ENCODE measurements at places on chromosomes 1 and 21. TPM values are rescaled to one million over a fixed set of nuclear protein-coding genes. Genes with fewer than 3 reads are reported as not detected.

The IGSF5 gene
- total RNA-seq = not detected

DNA sequence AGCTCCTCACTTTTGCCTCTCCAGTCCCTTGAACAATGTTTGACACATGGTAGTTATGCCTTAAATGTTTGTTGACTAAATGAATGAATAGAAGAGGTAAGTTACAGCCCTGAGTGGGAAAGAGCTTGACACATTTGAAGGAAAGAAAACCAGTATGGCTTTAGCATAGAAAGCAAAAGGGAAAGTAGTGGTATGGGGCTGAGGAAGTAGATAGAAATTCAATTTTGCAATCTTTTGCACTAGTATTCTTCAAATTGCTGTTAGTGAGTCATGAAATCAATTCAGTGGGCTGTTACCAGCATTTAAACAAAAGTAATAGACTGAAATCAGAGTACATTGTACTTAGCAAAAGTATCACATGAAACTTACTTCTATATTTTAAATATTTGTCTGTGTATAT lies 21.1 kb downstream of the PLA2G4A start:
- DNase-seq = no peak

DNA sequence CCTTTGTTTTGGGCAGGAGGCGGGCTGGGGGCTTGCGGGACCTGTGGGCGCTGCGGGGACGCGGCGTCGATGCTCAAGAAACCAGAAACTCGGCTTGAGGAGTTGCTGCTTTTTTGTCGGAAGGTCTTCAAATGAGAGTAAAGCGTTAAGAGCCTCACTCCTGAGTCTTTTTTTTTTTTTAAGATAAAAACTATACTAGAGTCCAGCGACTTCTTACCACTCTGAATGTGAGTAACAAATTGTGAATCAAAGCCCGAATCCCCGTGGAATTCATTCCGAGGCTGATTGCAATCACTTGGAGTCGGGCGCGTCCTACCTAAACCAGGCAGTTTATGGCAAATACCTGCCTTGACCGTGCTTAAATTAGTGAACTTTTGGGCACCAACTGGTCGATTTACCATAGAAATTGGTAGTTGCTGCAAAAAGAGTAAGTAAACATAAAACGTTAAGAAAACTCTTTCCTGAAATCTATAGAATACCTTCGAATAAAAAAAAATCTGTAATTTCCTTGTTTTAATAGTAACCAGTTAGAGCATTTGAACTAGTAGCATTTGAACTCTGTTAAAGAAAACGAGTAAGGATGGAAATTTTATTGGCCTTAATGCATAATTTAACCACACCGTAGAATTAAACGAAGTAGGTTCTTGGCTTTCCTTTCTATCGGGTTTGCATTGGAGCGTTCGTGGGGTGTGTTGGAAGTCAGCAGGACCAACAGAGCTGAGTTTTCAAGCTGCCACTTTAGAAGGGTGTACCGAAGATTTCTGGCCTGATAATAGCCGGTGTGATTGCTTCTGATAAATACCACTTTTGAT lies 769 bp downstream of the GPSM2 start:
- DNase-seq = no peak

- DNase-seq = no peak
These were observed at the start of gene SYPL2 for GRCh38 chr1:109466452-109467300. TSS of gene SYPL2 (plus strand) at chr1:109466546. CDS start at chr1:109466844, 298 bp downstream.

DNA sequence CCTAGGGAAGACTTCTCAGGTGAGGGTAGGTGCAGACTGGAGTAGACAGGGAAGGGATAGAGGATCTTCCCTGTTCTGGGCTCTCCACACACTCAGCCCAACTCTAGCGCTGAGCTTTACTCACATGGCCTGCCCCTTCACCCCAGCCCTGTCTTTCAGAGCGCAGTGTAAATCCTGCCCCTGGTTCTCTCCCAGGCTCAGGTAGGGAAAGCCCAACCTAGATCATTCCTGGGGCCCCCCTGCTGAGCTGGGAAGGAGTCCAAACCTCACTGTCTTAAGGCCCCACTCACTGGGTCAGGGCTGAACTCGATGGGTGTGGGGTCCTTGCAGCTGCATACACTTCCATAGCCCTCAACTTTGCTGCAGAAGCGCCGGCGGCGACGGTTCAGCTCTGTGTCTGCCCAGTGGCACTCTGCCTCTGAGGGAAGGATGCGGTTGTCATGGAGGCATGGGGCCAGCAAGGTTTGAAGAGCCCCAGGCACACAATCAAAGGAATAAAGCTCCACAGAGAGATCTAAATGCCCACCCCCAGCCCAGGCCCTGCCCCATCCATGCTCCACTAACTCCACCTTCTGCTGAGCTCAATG lies 4.2 kb downstream of the POMGNT1 start:
- DNase-seq = no peak

DNA sequence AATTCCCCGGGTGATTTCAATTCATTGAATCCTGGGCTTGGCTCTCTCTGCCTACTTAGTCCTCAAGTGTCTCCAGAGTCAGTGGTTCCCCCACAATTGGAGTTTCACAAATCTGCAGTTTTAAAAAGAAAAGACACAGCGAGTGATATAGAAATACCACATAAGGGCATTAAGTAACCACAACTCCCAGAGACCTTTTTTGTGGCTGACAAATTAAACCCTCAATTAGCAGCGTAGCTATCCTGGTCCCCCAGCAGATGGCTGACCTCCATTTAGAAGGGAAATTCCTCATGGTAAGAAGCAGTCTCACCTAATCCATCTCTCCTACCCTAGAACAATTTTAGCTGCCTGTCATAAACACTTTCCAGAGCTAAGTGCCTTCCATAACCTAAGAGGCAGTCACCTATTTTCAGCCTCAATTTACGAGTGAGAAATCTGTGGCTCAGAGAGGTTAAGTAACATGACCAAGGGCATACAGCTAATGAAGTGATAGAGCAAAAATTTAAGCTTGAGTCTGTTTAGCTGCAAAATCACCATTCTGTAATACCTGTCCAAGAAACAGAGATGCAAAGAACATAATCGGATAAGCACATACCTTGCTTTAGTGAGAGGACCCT lies 56.0 kb upstream of the NBPF3 start:
- no peak for DNase-seq

DNA sequence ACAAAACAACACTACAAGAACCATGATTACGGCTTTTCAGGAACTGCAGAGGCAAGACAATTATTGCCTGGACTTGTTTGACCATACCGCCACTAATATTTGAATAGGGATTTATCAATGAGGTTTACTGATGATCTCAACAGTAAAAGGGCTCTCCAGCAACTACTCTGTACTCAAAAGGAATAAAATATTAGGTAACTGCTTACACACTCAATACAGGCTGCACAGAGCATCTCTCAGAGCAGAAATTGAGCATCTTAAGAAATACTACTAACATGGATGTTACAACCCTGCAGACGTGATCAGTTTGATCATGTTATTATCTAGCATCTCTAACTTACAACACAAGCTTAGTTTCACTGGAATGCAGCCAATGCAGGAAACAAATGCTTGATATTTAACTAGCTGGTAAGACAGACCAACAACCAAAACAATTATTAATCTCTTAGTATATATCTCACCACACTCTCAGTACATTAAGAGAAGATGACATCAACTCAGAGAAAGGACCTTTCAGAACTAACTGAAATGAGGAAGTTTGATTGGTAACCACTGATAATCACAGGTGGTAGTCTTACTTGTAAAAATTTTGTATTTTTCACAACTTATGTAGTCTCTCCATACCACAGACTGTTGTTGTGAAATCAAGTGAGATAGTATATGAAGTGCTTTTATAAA lies 52.2 kb downstream of the PUM1 start:
- DNase-seq = no peak

- no peak for DNase-seq
These were observed 135.8 kb downstream of the MAP3K21 start for GRCh38 chr1:233463333-233463732.

The AMIGO1 gene
- total RNA-seq = 2.8 TPM

DNA sequence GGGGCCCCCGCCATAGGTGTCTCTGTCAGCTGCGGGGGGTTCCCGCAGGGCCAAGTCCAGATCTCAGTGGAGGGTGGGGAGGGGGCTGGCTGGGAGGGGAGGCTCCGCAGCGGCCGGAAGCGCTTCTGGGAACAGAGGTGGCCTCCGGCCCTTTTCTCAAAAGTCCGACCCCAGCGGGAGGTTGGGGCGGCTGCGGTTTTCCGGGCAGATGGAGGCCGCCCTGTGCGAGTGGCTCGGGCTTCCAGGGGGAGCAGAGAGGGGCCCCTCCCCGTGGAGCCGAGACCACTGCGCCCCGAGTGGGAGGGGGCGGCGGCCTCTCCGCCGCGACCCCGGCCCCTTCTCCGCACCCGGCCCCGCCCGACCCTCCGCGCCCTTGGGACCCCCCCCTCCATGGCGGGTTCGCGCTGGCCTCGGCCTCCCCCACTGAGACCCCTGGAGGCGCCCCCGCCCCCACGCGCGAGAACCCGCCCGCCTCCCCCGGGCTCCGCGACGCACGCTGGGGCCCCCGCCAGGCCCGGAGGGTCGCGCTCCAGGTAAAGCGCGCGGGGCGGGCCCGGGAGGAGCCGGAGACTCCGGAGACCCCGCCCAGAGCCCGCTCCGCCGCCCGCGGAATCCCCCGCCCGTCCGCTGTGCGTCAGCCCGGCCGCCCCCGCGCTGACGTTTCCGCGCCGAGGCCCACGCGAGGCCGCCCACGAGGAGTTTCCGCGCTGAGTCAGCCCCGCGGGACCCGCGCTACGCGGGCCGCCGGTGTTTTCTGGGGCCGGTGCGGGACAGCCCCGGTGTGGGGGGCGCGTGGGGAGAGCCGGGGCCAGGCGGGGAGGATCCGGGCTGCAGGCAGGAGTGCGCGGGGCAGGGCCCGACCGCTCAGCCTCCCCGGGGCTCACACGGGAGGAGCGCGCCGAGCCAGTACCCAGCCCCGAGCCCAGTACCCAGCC lies 5.2 kb downstream of the TNFRSF18 start:
- DNase-seq = no peak

GRCh38 chr1:11918799-11919519 lies 7.3 kb downstream of the KIAA2013 start:
- no peak for DNase-seq

DNA sequence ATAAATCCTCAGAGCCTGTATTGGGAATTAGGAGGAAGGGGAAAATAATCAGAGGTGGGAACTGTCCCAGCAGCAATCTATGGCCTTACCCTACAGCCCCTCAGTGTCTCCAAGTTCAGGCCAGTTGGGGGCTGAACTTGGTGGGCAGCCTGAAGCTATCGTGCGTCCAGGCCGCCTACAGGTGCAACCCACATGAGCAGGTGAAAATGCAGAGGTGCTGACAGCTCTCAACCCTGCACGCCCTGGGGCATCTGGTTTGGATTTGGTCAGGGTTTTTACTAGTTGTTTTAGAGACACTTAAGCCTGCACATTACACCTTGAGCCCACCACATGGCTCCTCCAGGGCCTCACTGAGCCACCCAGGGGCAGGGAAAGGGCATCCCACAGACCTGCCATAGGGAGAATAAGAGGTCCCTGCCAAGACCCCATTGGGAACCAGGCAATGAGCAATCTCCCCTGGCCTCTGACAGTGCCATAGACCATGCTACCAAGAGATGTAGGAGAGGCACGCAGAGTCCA lies 209.5 kb downstream of the FOXD2 start:
- DNase-seq = peak; percentile 69

The TCEA3 gene
- 34.1 TPM for total RNA-seq

The ARHGEF16 gene
- total RNA-seq = 8.7 TPM

GRCh38 chr21:32094804-32095203 lies 184.0 kb downstream of the MIS18A start:
- DNase-seq = no peak

DNA sequence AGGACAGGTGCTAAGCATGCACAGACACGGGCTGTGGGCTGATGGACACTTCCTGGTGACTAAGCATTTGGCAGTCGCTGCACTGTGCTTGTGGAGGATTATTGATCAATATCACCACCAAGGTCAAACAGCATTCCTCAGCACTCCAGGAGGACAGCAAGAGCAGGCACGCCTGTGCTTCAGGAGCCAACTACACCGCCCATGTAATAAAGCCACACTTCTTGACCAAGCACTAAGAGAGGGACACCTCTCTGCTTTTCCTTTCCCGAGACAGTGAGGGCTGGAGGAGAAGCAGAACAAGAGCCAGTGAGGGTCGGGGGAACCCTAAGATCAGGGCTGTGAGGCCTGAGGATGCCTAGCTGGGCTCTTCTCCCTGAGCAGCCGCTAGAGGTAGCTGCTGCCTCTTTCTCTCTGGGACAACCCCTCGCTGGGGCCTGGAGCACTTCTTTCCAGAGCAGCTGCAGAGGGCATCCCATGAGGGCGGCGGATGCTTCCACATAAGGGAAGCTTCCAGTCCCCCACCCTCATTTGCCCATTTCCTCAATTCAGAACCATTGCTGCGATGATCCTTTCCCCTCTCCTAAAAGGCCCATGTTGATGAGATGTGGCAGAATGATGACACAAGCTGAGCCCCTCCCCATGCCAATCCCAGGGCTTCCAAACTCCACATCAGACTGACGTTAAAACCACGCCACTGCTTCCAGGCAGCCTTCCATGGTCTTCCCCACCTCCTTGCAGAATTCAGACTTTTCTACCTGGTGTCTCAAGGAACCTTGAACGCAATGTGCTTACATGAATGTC lies 19.1 kb downstream of the RAB7B start:
- DNase-seq = no peak

- DNase-seq = no peak
These were observed 19.2 kb upstream of the MTARC1 start for GRCh38 chr1:220767312-220768125.
